ENCODE measurements at places on chromosomes 12 and 14.

DNA sequence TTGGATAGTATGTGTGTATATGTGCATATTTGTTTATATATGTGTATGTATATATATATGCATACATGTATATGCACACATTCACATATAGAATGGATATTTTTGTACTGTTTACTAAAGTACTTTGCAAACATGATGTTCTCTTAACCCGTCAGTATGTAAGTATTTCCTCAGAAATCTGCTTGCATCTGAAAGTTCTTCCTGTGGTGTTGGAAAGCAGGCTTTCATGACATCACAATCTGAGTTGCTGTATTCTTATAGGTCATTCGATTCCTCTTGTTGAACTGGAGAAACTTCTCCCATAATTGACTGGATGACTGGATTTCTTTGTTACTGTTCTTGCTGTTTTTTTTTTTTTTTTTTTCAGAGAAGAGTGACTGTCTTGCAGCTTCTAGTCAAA lies 29.1 kb downstream of the GABARAPL1 start:
- DNase-seq = no peak

GRCh38 chr12:12559719-12560296 lies 2.9 kb downstream of the DUSP16 start:
- no peak for DNase-seq

DNA sequence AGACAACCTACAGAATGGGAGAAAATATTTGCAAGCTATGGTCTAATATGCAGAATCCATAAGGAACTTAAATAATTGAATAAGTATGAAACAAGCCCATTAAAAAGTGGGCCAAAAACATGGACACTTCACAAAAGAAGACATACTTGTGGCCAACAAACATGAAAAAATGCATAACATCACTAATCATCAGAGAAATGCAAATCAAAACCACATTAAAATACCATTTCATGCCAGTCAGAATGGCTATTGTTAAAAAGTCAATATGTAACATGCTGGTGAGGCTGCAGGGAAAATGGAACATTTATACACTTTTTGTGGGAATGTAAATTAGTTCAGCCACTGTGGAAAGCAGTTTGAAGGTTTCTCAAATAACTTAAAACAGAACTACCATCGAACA lies 945.4 kb upstream of the FLRT2 start:
- no peak for DNase-seq

DNA sequence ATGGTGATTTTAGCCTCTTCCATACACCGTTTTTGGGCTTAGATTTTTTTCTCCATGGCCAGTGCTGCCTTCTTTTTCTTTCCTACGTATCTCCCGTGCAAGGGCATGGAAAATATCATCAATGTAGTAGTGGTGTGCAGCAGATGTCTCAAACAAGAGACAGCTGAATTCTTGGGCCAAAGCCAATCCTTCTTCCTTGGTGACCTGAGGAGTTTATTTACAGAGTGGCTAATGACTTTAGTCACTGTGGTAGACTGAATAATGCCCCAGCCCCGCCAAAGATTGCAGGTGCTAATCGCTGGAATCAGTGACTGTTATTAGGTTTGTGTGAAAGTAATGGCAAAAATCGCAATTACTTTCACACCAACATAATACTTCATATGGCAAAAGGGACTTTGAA lies 235.5 kb upstream of the NOS1 start:
- peak; percentile 15 for DNase-seq

DNA sequence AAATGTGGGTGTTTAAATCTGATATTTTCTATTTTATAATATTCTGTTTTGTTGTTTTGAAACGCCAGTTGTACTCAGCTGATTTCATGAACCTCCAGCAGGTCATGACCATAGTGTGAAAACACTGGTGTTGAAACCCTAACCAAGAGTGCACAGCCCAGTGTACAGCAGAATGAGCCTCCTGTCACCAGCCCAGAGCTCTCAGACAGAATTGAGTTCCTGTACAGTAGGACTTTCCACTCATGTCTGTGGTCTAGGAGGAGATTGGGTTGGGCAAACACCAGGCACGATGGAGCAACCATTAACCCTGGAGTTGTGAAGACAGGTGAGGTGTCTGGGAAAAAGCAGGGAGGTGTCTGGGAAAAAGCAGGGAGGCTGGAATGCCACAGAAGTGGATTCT lies 908.8 kb downstream of the VRK1 start:
- DNase-seq = no peak

DNA sequence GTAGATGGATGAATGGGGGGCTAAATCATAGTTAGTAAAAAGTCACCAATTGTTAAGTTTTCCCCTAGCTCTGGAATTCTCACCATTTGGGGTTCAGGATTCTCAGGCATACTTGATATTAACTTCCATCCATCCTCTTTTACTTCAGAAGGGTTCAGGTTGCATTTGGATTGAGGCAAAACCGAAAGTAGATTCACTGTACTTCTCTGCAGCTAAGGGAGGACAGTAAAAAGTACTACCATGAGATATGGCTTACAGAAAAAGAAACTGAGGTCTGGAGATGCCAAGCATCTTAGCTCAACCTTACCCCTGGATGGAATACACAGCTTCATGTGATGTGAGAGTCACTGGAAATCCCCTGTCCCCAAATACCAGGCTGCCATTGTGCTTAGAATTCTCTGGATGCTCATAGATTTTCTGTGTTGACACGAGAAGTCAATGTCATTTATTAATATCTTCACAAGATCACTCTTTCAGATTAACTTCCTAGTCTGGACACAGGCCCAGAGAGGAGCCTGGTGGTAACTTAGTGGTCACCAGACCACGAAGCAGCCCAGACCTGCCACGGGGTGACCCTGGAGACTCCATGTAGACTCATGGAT lies 87.1 kb downstream of the SSPN start:
- DNase-seq = no peak

DNA sequence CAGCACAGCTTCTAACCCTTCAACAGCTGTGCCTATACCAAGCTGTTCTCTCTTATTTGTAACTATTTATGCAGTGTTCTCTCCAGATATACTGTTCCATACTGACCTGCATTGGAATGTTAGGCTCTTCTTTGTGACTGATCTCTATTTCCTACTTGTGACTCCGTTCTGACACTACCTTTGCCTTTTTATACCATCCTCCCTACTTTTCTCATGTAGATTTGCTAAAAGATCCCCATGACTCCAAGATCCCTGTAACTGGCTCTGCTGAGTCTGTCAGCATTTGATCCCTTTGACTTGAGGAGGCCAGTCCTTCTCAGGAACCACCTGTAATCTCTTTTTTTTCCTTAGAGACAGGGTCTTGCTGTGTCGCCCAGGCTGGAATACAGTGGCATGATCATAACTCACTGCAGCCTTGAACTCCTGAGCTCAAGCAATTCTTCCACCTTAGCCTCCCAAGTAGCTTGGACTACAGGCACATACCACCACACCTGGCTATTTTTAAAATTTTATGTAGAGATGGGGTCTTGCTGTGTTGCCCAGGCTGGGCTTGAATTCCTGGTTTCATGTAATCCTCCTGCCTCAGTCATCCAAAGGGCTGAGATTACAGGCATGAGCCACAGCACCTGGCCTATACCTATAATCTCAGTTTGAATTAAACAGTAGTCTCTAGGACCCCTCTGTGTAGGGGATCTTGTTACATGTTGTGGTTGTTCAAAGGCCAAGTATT lies 368.3 kb downstream of the ZFP36L1 start:
- no peak for DNase-seq

DNA sequence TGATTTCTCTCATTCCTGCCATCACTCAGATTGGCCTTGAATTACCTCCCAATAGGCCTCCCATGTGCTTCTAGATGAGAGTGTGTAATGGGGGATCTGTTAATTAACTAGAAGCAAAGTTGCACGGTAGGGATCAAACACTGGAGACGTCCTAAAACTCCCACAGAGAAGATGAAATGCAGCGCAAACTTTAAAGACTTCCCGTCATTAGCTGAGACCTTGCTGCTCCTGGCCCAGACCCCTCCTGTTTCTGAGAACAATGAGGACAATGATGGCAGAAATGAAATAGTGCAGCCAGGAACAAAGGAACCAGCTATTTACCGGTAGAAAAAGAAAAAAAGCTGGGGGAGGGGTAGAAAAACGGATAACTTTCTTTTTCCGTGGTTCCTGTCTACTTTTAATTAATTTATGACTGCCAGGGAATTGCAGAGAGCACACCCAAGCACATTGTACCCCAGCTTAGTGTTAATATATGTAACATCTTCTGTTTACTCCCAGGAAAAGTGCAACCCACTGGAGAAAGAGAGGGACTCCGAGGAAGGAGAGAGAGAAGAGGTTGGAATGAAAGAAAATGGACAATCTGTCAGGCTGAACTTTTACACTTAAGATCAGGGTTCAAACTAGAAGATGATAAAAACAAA lies 280.7 kb upstream of the SOX5 start:
- DNase-seq = no peak

- no peak for DNase-seq
Measured at GRCh38 chr12:31002361-31002725, 71.3 kb upstream of the DDX11 start.

DNA sequence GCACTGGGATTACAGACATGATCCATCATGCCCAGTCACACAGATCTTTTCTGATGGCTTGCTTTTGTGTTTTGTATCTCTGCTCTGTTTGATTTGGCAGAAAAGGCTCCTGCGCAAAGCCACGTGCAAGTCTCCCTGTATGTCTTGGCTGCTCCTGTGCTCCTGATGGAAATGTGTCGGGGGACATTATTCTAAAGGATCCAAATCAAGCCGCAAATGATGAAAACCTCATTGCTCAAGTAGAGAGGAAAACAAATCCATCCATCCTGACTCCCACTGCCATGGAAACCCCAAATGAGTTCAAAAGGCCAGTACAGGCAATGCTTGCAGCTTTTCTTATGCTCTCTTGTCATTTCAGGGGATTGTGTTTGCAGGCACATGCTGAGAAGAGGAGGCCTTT lies 93.8 kb downstream of the NDUFA12 start:
- no peak for DNase-seq

DNA sequence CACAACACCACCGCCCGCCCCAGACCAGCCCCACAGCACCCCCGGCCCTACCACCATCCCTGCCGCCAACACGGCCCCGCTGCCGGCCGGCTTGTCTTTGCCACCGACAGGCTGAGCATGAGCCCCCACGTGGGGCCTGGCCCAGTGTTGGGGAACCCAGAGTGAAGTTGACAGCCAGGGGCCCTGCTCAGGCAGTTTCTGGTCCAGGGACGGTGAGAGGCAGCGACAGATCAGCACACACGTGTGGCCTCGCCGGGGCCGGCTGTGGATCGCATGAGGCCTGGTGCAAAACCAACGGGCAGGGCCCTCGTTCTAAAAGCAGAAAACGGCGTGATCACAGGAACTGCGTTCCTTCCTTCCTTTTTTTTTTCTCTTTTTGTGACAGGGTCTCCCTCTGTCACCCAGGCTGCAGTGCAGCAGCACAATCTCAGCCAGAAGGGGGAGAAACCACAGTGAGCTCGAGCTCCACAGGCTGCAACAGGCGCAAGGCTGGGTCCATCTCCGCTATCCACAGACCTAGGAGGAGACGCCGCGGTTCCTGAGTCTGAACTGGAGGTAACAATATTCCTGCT lies 50.5 kb upstream of the FBRSL1 start:
- DNase-seq = no peak

DNA sequence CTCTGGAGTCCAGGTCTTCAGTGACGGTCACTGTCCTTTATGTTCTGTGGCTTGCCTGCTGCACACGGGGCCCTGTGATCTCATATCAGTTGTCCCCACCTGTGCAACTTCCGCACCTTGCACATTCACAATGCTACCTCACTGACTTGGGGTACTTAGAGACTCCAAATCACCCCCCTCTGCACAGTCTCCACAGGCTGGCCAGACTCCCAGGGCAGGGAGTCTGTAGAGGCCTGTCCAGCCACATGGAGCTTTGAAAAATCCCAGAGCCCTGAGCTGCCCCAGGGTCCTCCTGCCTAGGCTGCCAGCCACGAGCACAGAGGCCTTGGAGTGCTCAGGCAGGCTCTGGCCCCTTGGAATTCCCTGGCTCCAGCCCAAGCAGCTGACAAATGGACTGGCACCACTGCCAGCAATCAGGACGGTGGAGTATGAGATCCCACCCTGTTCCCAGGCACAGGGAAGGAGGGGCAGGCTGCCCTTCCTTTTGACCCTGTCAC lies 26.4 kb downstream of the CMKLR1 start:
- no peak for DNase-seq

DNA sequence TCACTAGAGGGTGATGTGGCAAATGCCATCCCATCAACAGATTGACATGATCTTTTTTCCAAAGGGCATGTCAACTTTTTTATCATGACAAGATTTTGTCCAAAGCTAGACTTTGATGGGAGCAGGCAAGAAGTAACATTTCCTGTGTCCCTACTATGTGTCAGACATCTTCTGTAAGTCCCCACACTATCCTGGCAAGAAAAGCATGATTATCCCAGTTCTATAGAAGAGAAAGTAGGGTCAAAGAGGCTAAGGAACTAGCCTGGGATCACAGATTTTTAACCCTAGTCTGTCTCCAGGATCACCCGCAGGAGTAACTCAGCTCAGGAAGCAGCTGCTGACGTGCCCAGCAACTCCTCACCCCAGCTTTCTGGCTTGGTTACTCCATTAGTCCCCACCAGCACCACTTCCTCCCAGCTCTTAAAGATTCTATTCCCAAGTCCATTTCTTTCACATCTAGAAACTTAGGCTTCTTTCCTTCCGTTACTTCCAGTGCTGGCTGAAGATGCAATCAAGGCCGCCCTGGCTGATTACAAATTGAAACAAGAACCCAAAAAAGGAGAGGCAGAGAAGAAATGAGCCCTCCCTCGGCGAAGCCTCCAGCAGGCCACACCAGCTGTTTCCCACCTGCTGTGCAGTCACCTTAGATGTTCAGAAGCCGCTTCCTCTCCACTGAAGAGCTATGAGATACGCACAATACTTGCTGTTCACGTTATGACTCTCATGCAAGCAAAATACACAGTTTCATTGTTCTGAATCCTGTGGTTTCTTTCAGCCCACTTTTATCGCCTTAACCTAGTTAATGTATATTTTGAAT lies 6.2 kb downstream of the ISCU start:
- no peak for DNase-seq

DNA sequence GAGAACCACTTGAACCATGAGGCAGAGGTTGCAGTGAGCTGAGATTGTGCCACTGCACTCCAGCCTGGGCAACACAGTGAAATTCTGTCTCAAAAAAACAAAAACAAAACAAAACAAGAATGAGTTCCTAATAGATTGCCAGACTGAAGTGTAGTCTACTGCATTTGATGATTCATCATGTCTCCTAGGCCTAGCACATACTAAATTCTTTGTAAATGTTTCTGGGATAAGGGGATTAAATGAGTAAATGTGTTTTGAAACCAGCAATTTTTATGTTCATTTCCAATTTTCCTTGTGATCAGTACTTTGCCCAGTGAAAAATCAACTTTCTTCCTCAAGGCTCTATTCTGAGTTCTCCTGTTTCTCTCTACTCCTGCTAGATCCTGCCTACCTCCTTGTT lies 2.9 kb upstream of the DYRK2 start:
- no peak for DNase-seq

DNA sequence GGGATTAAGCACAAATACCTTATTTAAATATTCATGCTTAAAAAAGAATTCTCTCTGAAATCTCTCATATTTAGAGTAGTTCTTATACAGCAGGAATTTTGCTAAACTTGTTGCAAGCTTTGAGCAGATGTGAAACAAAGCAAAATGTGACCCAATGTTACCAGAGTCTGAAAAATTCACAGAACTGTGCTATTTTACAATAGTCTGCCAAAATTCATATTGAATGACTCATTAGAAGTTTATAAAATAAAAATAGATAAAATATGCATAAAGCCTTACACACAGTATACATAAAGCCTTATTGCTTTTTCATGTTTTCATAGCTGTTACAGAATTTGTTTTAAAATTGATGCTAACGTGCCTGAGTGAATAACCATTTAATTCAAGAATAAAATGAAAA lies 17.8 kb upstream of the RHOJ start:
- no peak for DNase-seq

- DNase-seq = no peak
Measured at GRCh38 chr12:56161690-56162351, 3.7 kb downstream of the MYL6 start.

GRCh38 chr14:69693801-69694729 lies 72.9 kb upstream of the SRSF5 start:
- DNase-seq = no peak

Data from LNCaP clone FGC (cell line).